ENCODE measurements at places on chromosomes 1 and 21.

GRCh38 chr1:116434849-116435248 lies 61.8 kb downstream of the ATP1A1 start:
- DNase-seq = no peak

GRCh38 chr21:26377111-26377694 lies 195.9 kb downstream of the CYYR1 start:
- no peak for DNase-seq

- DNase-seq = no peak
Measured at GRCh38 chr1:53501065-53502005, 42.1 kb downstream of the DMRTB1 start.

GRCh38 chr1:53685272-53686051 lies 53.5 kb downstream of the GLIS1 start:
- peak; percentile 4 for DNase-seq

- no peak for DNase-seq
Measured at GRCh38 chr1:230101556-230101955, 34.5 kb downstream of the GALNT2 start.
